Body of pancreas (tissue), 4 donors: ENCODE measurements at places on chromosomes 7 and 10. TPM values are rescaled to one million over a fixed set of nuclear protein-coding genes. Genes with fewer than 3 reads are reported as not detected.

DNA sequence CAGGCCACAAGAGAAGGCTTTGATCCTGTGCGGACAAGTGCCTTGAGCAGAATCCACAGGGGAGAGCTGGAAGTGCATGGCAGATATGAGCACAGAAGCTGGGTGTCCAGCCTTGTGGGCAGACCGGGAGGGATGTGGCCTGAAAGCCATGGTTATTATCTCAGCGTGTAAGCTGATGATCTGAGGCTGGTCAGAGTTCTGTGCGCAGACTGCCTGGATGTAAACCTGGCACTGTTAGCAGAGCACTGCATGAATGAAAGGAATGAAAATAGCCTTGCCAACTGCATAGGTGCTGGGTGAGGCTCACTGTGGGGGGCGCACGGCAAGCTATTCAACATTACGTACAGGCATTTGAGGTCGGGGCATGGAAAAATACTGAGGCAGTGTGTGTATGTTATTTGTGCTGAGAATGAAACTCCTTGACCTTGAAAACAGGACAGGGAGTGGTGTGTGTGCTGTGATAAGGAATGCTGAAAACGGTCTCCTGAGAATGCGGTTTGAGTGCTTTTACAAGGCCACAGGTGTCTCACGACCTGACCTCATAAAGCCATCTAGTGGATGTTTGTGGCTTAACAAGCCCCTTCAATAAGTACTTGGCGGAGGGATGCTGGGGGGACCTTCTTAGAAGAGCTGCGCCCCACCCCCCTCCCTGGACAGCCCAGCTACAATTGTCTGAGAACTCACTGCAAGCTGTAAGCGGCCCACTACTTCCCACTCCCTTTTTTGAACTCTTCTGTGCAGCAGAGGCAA is 18.7 kb downstream of the AKR1C1 start:
- DNase-seq = peak; percentile 75

- DNase-seq = no peak
These were observed 91.2 kb upstream of the PAX2 start for GRCh38 chr10:100653957-100654781.

- no peak for DNase-seq
These were observed 10.9 kb upstream of the BHLHA15 start for GRCh38 chr7:98200364-98200763.

DNA sequence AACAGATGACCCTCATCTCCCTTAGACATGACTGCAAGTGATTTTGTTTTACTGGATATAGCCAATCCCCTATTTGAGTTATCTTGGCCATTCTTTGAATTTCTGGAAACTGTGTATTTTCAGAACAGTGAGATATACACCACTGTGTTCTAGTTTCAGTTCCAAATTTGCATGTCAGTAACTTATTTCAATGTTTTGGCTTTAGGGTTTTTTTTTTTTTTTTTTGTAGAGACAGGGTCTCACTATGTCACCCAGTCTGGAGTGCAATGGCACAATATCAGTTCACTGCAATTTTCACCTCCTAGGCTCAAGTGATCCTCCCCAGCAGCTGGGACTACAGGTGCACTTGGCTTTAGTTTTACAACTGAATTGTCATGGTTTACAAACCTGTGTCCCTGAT is 67.2 kb downstream of the ATAD1 start:
- DNase-seq = no peak

Gene FKBP6
- total RNA-seq = not detected

- DNase-seq = no peak
These were observed 72.9 kb upstream of the STEAP1B start for GRCh38 chr7:22572937-22573336.

DNA sequence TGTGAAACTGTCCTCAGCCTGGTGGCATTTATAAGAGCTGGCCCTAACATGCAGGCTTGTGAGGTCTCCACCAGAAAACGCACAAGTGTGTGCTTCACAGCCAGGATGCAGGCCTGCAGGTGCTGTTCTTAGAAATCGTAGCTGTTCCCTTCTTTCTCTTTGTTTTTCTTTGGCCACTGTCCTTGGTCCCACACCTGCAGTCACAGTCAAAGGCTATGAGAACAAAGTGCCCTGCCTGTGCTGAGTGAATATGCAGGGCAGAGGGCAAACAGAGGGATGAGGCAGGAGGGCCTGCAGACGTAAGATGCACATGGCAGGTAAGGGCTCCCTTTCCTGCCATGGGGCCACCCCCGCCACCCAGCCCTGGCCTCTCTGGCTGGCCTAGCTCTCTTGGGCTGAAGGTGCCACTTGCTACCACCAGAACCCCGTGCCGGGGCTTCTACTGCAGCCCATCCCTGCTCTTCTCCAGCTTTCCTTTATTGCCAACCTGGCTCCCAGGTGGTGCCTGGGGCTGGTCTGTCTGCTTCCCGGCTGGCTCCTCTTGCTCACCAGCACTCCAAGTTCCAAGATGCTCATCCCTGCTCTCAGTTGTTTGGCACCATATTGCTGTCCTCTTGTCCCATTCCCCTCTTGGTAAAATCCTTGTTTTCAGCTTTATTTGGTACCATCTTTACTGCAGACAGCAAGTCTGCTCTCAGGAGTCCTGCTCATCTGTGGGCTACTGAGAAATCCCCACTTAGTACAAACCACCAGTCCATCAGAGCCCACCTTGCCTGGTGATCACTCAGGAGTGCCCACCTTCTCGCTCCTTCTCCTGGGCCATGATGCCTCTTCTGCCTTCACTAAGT is 308.1 kb upstream of the ZMIZ1 start:
- DNase-seq = no peak

GRCh38 chr10:70771311-70772194 is 13.6 kb downstream of the TBATA start:
- peak; percentile 1 for DNase-seq

GRCh38 chr10:48266528-48266927 is 8.0 kb downstream of the FRMPD2 start:
- no peak for DNase-seq

Gene ORC5
- 17.6 TPM for total RNA-seq

Gene SH2B2
- total RNA-seq = 1.0 TPM

Gene NKX1-2
- total RNA-seq = not detected

DNA sequence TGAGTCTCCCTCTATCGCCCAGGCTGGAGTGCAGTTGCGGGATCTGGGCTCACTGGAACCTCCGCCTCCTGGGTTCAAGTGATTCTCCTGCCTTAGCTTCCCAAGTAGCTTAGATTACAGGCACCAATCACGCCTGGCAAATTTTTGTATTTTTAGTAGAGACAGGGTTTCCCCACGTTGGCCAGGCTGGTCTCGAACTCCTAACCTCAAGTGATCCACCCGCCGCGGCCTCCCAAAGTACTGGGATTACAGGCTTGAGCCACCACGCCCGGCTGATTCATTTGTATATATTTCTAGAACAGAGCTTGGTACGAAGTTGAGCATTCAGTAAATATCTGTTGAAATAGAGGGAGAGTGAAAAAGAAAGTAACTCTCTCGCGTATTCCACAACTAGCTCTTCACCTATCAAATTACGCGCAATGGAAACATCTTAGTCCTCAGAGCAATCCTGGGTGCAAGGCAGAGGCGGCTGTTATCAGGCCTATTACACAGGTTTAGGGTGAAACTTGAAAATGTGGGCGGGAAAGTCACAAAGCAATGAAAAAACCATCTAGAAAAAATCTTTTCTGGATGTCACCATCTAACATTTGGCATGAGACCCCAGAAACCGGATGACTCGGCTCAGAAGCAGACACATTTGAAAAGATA is 707 bp upstream of the GHITM start:
- no peak for DNase-seq

DNA sequence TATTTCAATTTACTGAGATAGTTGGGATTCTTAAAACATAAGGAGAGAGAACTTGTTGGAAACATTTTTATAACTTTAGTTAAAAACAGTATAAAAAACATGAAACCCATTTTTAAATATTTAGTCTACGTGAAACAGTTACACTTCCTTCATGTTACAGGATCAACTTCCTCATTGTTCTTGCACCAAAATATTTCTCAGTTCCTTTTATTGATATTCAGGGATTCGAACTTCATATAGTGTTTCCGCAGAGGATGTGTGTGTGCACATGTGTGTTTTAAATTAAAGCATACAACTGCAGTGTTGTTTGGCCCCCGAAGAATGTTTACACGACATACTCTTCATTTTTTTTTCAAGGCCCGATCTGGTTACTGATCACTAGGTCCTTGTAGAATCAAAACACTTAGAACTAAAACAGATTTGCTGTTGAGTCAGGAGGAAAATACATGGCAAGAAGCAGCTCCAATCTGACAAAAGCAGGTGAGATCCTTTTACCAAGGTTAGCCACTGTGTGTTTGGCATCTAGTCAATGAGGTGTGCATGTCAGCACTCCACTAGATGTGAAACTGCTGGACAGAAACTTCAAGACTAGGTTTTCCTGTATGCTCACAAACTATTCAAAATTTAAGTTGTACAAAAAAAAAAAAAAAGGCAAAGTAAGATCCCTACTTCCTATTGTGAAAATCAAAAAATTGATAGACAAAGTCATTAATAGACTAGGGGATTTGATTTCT is 60.4 kb downstream of the INSYN2A start:
- DNase-seq = no peak

- no peak for DNase-seq
These were observed 306.9 kb upstream of the DGKB start for GRCh38 chr7:15209429-15209828.

GRCh38 chr7:44140341-44140740 is 791 bp downstream of the MYL7 start:
- DNase-seq = no peak

DNA sequence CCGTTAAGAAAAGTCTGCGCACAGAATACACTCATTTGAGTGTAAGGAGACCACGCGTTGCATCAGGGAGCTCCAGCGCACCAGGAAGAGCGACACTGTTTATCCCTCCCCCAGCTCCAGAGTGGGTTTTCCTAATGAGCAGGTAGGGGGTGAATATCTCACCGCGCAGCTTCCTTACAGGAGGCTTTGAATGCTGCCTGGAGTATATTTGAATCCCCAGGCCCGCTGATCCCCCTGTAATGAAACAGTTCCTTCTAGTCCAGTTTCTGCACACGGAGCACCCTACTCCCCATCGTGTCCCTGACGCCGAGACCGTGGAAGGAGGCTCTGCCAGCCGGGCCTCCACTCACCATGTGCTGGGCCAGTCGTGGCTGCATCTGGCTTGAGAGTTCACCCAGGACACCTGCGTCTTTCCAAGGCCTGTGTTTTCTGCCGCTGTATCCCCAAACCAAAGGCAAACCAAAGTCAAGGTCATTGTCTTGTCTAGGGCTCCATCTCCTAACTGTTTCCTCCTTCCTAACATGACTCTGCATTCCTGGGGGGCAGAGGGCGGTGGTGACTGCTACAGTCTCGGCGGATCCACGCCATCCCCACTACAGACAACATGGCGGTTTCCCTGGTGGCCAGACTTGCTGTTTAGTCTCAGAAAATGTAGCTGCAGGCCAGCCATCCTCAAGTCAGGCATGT is 167.8 kb downstream of the USP6NL start:
- DNase-seq = no peak

GRCh38 chr10:95767884-95768556 is 12.1 kb downstream of the ENTPD1 start:
- no peak for DNase-seq

- DNase-seq = no peak
These were observed 141.1 kb downstream of the CDK14 start for GRCh38 chr7:90736968-90737939.

DNA sequence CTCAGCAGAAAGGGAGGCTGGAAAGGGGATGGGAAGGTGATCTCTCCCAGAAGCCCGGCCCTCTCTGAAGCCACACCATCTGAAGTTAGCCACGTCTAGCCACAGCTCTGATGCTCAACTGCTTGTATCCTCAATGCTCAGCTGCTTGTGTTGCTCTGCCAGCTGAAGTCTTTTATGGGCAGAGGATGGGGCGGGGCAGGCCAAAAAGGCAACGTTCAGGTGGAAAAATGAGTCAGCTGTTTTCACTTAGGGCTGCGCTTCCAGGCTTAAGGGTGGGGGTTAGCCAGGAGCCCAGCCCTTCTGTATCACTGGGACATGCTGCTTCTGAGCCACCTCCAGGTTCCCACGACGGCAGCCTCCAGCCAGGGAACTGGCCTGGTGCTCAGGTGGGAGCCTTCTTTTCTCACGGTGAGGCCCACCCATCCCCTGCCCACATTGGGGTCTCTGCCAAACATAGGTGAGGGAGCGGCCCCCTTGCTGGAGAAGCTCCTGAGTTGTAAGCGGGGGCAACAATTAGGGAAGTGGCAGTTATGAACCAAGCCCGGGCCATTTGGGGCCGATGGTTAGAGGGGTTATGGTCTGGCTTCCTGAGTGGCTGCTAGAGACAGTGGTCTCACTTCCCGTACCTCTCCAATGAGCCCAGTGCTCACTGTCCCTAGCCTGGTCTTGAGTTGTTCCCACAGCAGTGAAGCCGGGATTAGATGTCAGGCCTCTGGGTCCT is 44.9 kb upstream of the CNPY1 start:
- DNase-seq = no peak

GRCh38 chr7:72313906-72314305 is 98.2 kb downstream of the CALN1 start:
- DNase-seq = no peak

DNA sequence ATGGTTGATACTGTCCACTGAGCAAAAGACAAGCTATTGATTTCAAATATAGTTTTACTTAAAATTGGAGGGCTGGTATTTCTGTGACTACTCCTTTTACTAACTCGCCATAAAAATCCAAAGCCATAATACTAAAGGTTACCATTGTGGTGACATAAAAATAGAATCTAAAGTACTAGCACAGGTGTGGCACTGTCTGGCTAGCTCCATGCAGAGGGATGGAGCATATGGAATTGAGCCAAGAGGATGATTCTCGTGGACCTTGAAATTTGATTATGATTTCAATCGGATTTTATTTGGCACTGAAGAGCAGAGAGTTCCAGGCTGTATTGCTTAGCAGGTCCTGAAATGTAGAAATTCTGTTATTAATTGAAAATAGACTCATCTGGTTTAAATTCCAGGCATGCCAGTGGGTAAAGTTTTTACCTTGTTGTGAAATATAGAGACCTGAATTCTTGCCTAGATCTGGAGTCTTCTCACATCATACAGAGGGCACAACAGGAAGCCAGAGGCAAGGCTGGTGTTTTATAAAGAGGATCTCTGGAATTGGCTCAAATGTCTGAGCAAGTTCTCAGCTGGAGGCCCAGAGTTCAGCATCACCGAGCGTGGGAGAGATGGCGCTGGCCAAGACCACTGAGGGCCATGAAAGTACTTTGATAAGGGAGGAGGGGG is 29.9 kb upstream of the DLD start:
- peak; percentile 33 for DNase-seq

DNA sequence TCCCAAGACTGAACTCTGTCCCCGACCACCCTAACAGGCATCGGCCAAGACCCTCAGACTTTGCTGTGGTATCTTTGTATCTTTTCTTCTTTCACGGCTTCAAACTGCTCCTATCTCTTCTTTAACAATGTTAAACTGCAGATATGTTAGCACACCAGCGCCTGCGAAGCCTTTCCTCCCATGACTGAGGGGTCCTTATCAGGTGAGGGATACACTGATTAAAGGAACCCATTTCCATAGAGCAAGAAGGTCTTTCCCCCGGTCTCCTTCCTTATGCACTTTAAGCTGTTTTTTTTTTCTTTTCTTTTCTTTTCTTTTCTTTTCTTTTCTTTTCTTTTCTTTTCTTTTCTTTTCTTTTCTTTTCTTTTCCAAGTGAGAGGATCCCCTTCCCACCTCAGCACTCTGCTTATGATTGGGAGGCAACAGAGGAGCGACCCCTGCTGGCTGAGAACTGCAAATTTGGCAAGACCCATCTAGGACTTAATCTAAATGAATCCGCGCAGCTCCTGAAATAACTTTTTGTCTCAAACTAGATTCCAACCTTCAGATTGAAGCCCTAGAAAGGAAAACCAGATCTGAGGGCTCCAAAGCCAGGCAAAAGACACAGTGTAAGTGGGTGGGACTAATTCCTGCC is 109.9 kb downstream of the ITGB8 start:
- peak; percentile 78 for DNase-seq

GRCh38 chr7:17033245-17033644 is 151.5 kb upstream of the AGR3 start:
- no peak for DNase-seq
